ENCODE measurements at places on chromosomes 4 and X. TPM values are rescaled to one million over a fixed set of nuclear protein-coding genes. Genes with fewer than 3 reads are reported as not detected.

MAGEB17 gene
- total RNA-seq = not detected

RPS3A gene
- 879 TPM for total RNA-seq

SHROOM2 gene
- total RNA-seq = 0.55 TPM

DCAF12L2 gene
- not detected for total RNA-seq

TCEAL6 gene
- not detected for total RNA-seq

LRCH2 gene
- 1.1 TPM for total RNA-seq

GUCY1A1 gene
- total RNA-seq = 45.0 TPM

DAPP1 gene
- total RNA-seq = 0.72 TPM

PDE6B gene
- total RNA-seq = 4.7 TPM

PPP2R2C gene
- 9.2 TPM for total RNA-seq

CXorf65 gene
- not detected for total RNA-seq

DNA sequence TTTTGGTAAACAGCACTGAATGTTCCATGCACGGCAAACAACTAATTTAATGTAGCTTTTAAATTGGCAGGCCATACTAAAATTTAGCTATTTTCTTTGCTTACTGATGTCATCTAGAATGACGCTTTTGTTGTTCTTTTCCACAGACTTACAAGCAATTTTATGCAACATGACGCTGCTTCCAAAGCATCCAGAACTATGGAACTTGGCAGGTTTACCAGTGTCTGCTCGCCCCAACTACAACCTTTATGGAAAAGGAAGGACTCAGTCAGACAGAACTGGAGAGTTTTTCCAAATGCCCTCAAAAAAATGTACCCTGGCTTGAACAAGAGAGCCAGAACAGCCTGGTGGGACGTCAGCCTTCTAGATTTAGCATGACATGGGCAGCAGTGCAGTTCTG lies 58.7 kb downstream of the ANOS1 start:
- H3K4me3 ChIP-seq = no peak overlapping the region
- no peak for DNase-seq
- no peaks in the 10 kb centered on the region for H3K27me3 ChIP-seq
- H3K36me3 ChIP-seq = no peaks in the 10 kb centered on the region

DNA sequence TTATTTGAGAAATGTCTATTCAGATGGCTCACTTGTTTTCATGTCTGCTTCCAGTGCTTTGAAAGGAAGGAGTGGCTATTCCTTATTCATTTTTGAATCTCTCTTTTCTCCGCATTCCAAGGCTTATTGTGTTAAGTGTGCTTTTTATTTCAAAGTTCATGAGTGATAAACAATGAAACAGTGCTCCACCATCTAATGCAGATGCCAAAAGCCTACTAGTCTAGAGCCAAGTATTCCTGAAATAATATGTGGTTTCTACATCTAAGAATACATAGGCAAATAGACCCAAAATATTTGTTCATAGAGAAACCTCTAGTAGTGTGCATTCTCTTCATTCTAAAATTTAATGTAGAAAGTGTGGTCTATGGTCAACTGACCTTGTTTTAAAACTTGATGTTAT lies 187.3 kb downstream of the GABRB1 start:
- no peak overlapping the region for H3K4me3 ChIP-seq
- H3K36me3 ChIP-seq = no peaks in the 10 kb centered on the region
- H3K27me3 ChIP-seq = no peaks in the 10 kb centered on the region
- H3K27ac ChIP-seq = no peak overlapping the region
- no peak for DNase-seq

DNA sequence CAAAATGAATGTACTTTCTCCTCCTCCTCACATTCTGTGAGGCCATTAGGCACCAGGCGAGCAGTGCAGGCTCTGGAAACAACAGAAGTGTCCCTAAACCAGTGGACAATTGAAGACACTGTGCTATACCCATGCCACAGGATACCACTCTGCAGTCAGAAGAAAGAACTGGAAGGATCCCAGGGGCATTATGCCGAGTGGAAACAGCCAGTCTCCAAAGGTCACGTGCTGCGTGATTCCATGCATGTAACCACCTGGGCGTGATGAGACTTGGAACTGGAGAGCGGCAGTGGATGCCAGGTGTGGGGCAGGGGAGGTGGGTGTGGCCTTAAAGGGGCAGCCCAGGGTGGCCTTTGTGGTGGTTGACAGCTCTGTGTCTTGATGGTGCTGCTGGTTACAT lies 139.4 kb downstream of the EVC2 start:
- H3K4me3 ChIP-seq = no peak overlapping the region
- no peak overlapping the region for H3K27ac ChIP-seq
- DNase-seq = no peak
- H3K27me3 ChIP-seq = no peaks in the 10 kb centered on the region
- H3K36me3 ChIP-seq = no peaks in the 10 kb centered on the region

- no peaks in the 10 kb centered on the region for H3K27me3 ChIP-seq
- no peak for DNase-seq
- no peak overlapping the region for H3K4me3 ChIP-seq
- H3K36me3 ChIP-seq = peaks cover 9% of the 10 kb centered on the region
These were observed 54.4 kb downstream of the SOD3 start for GRCh38 chr4:24849756-24850155.

DNA sequence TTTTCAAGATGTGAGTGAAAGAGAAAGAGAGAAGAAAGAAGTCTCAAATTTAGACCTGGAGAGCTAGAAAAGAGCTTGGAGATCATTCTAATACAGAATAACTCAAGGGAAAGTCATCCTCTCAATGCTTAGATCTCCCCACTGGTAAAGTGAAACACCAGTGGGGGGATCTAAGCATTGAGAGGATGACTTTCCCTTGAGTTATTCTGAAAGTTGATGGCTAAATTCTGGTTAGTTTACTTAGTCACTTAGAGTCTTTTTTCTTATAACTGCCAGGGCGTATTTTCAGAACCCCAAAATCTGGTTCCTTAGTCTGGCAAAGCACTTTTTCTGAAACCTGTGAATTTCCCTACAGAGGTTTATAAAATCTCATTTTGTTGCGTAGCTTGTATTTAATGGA lies 198.6 kb downstream of the ARHGAP24 start:
- H3K4me3 ChIP-seq = no peak overlapping the region
- H3K36me3 ChIP-seq = no peaks in the 10 kb centered on the region
- DNase-seq = no peak
- peaks cover 25% of the 10 kb centered on the region for H3K4me1 ChIP-seq

DNA sequence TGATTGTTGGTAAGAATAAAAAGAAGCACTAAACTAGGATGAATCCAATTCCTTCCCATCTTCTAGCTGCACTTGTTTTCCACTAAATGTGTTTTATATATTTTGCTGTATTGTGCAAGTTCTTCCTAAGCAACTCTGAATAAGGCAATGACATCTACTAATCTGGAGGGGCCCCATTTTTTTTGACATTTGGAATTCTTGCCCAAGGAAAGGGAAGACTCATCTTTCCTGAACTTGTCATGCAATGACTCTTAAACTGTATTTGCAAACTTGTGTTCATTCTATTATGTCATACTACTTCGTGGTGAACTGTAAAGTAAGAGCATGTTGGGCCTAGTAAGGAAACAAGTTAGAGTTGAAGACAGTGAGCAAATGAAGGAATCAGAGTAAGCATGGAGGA lies 45.9 kb downstream of the FREM3 start:
- no peaks in the 10 kb centered on the region for H3K36me3 ChIP-seq
- no peak overlapping the region for H3K27ac ChIP-seq
- no peak for DNase-seq
- no peak overlapping the region for H3K4me3 ChIP-seq

DNA sequence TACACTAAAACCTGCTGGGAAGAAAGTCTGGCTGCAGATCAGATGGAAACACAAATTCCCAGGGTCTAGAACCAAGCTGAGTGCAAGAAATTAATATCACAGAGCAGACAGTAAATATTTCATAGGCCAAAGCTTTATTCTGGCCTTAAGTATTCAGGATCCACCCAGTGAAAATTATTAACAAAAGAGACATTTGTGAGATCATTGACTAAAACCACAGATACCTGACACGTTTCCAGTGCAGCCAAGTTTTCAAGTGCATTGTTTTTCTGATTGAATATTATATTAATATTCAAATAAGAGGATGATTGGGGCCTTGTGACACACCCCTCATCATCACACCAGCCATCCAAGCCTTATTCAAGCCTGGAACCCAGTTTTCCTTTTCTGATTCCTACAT lies 10.3 kb downstream of the ELOVL6 start:
- no peaks in the 10 kb centered on the region for H3K36me3 ChIP-seq
- no peaks in the 10 kb centered on the region for H3K4me1 ChIP-seq
- H3K4me3 ChIP-seq = no peak overlapping the region
- no peaks in the 10 kb centered on the region for H3K27me3 ChIP-seq
- H3K27ac ChIP-seq = no peak overlapping the region
- no peak for DNase-seq

GRCh38 chrX:41150043-41150442 lies 64.8 kb downstream of the USP9X start:
- no peaks in the 10 kb centered on the region for H3K36me3 ChIP-seq
- no peaks in the 10 kb centered on the region for H3K4me1 ChIP-seq
- no peak overlapping the region for H3K27ac ChIP-seq
- H3K4me3 ChIP-seq = no peak overlapping the region
- H3K27me3 ChIP-seq = no peaks in the 10 kb centered on the region

DNA sequence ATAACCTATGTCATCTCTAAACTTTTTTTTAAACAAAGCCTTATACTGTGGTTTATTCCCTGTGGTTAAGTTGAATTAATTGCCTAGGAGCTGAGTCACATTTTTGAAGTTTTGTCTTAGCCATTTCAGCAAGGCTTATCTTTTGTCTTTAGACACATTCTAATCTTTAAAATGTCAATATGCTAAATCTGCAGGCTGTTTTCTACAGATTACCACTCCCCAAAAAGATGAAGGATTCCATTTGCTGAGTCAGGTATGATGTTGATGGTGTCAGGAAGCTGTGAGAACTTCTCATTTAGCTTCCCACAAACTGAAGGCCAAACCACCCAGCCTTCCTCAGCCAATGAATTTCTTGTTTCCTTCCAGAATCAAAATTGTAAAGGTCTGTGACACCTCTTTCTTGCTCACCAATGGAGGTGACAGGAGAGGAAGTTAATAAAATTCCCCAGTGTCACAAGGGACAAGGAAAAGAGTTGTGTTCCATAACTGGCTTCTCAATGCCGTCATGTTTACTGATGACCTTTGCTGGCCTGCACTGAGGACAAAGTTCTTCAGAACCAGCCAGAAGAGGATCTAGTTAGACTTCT lies 3.7 kb upstream of the CXCL6 start:
- H3K36me3 ChIP-seq = no peaks in the 10 kb centered on the region
- no peak overlapping the region for H3K4me3 ChIP-seq
- H3K27me3 ChIP-seq = peaks cover 17% of the 10 kb centered on the region
- no peak for DNase-seq
- no peak overlapping the region for H3K27ac ChIP-seq
- peaks cover 8% of the 10 kb centered on the region for H3K4me1 ChIP-seq

GRCh38 chr4:165709516-165709915 lies 163.5 kb upstream of the TLL1 start:
- no peaks in the 10 kb centered on the region for H3K36me3 ChIP-seq
- no peaks in the 10 kb centered on the region for H3K4me1 ChIP-seq
- no peak overlapping the region for H3K27ac ChIP-seq
- no peaks in the 10 kb centered on the region for H3K27me3 ChIP-seq

DNA sequence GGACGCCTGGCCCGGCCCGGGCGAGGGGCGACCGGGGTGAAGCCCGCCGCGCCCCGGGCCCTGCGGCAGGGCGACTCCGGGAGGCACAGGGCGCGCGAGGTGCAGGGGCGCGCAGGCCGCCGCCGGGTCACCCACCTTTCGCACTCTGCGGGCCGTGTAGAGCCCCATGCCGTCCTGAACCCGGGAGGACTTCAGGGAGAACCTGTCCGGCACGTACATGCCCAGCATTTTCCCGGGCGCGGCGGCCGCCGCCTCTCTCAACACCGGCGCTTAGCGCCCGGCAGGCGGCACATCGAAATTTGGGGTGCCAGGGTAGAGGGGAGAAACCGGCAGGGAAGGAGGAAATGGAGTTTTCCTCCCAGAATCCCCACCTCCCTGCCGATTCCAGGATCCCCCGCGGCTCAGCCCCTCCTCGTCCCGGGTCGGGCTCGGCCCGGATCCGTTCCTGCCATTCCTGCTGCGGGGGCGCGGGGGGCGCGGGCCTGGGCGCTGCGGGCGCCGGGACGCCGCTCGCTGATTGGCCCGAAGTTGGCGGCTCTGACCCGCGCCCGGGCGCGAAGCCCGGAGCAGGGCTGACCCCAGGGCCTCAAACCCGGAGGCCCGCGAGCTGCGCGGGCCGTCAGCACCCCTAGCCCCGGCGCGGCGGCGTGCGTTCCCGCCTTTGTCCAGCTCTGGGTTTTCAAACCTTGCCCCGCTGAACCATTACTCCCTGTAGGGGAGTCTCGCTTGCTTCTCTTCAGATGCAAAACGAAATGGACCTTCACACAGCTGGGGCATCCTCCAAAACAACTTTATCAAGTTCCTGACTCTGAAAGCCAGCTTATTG lies at the start of gene PRDM5:
TSS of gene PRDM5 (minus strand) at position 346 of the 826 bp plus-strand sequence. CDS start at position 228, 118 bp downstream.
- DNase-seq = peak; percentile 72
- H3K27ac ChIP-seq = peak within 1 kb of the TSS; percentile 97
- H3K4me1 ChIP-seq = peaks cover 15% of the 10 kb centered on the region

GRCh38 chr4:89497517-89498308 lies 190.1 kb upstream of the GPRIN3 start:
- peaks cover 8% of the 10 kb centered on the region for H3K4me1 ChIP-seq
- DNase-seq = no peak
- no peak overlapping the region for H3K4me3 ChIP-seq
- no peak overlapping the region for H3K27ac ChIP-seq

GRCh38 chr4:105179539-105180401 lies 33.1 kb downstream of the TET2 start:
- no peak overlapping the region for H3K4me3 ChIP-seq
- H3K4me1 ChIP-seq = peaks cover 30% of the 10 kb centered on the region
- no peaks in the 10 kb centered on the region for H3K27me3 ChIP-seq
- DNase-seq = no peak
- no peak overlapping the region for H3K27ac ChIP-seq
- H3K36me3 ChIP-seq = no peaks in the 10 kb centered on the region

DNA sequence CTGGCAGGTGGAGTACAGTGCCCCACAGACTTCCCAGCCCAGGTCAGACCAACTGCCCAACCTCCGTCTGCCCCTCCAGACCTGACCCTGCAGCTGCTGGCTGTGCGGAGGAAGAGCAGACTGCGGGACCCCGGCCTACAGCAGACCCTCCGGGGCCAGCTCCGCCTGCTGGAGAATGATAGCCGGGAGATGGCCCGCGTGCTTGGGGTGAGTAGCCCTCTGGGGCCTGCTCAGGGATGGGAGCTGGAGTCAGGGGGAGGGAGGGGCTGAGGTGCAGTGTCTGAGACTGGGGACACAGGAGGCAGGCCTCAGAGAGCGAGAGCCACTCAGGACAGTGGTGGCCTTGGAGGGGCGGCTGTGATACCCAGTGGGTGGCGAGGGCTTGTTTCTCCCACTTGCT lies 13.5 kb downstream of the SH3TC1 start:
- H3K4me1 ChIP-seq = peaks cover 5% of the 10 kb centered on the region
- H3K4me3 ChIP-seq = no peak overlapping the region
- peaks cover 70% of the 10 kb centered on the region for H3K36me3 ChIP-seq
- no peaks in the 10 kb centered on the region for H3K27me3 ChIP-seq
- no peak overlapping the region for H3K27ac ChIP-seq

DNA sequence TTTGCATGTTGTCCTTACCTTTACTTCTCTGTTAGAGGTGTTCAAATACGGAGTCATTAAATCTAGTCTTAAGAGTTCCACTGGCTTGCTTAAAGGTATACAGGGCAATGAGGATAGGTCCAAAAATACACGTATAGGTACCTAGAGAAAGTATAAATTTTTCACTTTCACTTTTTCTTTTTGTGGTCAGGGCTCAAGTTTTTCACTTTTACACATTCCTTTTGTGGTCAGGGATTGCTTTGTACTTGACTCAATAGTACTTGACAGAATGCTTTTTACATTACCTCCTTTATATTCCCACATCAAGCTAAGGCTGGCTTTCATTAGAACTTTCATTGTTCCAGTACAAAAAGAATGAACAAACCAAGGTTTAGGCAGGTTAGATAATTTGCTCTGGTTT lies 21.7 kb downstream of the TMEM184C start:
- no peak overlapping the region for H3K27ac ChIP-seq
- DNase-seq = no peak
- peaks cover 35% of the 10 kb centered on the region for H3K36me3 ChIP-seq
- H3K4me1 ChIP-seq = no peaks in the 10 kb centered on the region
- no peaks in the 10 kb centered on the region for H3K27me3 ChIP-seq
